ENCODE measurements at places on chromosomes 13 and 19.

DNA sequence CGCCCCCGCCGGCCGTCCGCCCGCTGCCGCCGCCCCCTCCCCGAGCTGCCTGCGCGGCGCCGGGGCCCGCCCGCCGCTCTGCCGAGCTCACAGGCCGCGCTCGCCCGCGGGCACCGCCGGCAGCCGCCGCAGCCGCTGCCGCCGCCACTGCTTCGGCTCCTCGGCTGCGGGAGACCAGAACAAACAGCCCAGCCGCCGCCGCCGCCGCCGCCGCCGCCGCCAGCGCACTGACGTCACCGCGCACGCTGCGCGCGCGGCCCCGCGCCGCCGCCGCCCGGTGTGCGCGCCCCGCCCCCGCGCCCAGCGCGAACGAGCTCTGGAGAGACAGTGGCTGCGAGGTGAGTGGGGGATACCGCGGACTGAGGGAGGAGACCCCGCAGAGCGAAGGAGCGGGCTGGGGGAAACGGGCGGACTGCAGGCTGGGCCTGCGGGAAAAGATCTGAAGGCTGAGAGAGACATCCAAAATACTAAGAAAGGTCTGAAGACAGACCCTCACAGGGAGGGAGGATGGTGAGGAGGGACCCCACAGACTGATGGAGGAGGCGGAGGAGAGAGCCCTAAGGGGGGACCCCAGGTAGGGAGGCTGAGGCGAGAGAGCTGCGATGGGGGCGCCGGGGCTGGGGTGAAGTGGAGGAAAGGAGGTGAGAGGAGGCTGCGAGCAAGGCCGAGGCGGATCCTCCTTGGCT is at the start of gene BRD4:
TSS of gene BRD4 (minus strand) at position 229 of the 686 bp plus-strand sequence. CDS start 59,440 bp downstream, outside the sequence.
- peak; percentile 77 for DNase-seq

DNA sequence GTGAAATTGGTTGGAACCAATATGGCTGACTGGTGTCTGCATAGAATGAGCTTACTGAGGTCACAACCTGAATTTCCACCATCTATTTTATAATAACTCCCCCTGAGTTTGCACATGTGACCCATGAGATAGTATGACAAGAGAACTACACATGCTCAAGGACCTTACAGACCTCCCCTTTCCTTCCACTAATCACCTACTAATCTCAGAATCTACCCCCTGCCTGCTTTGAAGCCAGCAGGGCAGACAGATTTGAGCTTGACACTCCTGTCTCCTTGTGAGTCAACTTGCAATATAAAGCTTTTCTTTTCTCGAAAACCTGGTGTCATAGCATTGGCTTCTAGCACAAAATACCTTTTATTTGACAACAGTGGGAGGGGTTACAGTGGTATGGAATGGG is 248.4 kb downstream of the RFC3 start:
- DNase-seq, result no peak

DNA sequence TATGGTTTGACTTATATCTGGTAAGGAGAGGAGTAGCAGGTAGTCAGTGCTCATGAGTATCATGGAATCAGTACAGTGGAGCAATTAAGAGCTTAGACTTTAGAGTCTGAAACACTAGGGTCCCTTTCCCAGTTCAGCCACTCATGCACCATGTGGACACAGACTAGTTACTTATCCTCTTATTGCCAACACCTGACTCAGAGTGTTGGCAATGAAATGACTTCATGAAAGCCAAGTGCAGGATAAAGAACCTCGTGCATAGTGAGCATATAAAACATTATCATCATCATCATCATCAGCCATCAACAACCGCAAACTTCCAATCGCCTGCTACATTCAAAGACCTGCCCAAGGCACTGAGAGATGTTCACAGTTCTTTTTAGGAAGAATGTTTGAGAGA is 164.2 kb downstream of the FOXO1 start:
- no peak for DNase-seq

DNA sequence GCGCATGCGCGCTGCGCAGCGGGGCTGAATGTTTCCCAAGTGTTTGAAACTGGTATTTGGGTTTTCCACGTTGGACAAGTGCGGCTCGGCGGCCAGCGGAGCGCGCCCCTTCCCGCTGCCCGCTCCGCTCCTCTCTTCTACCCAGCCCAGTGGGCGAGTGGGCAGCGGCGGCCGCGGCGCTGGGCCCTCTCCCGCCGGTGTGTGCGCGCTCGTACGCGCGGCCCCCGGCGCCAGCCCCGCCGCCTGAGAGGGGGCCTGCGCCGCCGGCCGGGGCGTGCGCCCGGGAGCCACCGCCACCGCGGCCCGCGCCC is at the start of gene ING1:
TSS of gene ING1 (plus strand) at position 59 of the 311 bp plus-strand sequence. CDS start 450 bp downstream, outside the sequence.
- no peak for DNase-seq

DNA sequence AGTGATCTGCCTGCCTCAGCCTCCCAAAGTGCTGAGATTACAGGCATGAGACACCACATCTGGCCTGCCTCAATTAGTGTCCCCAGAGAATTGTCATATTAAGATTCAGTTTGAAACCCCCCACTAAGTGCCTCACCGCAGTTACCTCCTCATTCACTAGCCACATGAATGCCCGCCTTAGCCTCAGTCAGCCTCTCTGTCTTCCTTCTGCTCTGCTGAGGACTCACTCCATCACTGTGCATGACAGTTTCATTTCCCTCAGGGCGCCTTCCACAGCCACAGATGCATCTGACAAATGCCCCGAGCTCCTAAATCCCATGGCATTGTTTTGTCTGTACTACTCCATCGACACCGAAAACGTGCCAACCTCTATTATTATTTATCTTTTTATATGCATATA is 23.3 kb downstream of the MIPEP start:
- DNase-seq, result no peak

- DNase-seq, result no peak
Observed at GRCh38 chr19:41866284-41866683, 6.2 kb downstream of the RPS19 start.

GRCh38 chr19:44905437-44906160 is at the start of gene APOE:
APOE (plus strand) TSS chr19:44905796; CDS start chr19:44906625, 829 bp downstream.
- no peak for DNase-seq

- DNase-seq, result no peak
Observed at GRCh38 chr19:1893791-1894190, 8.5 kb upstream of the ABHD17A start.

- DNase-seq, result no peak
Observed at GRCh38 chr13:45200701-45201232, at the start of gene KCTD4. KCTD4 (minus strand) TSS chr13:45201045; CDS start chr13:45194567, 6,478 bp downstream.

- DNase-seq, result no peak
Observed at GRCh38 chr19:58352760-58353671, at the start of gene A1BG. A1BG (minus strand) TSS chr19:58353492; CDS start chr19:58353437, 55 bp downstream.

DNA sequence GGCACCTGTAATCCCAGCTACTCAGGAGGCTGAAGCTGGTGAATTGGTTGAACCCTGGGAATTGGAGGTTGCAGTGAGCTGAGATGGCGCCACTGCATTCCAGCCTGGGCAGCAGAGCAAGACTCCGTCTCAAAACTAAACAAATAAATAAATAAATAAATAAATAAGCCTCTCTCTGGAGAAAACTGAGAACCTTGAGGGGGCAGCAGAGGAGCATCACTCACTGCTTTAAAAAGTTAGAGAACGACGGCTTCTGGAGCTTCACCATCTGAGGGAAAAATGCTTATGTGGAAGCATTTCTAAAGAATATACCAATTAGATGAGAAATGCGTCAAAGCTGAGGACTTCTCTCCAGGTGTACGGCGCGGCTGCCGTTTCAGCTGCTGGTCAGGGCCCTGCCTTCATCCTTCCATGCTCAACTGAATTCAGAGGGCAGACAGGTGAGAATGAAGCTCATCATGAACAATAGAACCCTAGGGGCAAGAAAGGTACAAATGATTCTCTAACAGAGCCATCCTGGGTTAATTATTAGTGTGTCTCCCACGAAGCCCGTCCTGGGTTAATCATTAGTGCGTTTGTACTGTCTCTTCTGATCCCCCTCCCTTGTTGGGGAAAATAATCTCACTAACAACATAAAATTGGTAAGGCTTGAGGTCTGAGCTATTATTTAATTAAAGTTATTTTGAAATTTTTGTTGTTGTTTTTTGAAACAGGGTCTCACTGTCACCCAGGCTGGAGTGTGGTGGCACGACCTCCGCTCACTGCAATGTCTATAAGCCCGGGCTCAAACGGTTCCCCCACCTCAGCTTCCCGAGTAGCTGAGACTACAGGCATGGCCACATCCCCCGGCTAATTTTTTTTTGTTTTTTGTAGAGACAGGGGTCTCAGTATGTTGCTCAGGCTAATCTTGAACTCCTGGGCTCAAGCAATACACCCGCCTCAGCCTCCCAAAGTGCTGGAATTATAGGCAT is 80.1 kb downstream of the IPO5 start:
- no peak for DNase-seq

DNA sequence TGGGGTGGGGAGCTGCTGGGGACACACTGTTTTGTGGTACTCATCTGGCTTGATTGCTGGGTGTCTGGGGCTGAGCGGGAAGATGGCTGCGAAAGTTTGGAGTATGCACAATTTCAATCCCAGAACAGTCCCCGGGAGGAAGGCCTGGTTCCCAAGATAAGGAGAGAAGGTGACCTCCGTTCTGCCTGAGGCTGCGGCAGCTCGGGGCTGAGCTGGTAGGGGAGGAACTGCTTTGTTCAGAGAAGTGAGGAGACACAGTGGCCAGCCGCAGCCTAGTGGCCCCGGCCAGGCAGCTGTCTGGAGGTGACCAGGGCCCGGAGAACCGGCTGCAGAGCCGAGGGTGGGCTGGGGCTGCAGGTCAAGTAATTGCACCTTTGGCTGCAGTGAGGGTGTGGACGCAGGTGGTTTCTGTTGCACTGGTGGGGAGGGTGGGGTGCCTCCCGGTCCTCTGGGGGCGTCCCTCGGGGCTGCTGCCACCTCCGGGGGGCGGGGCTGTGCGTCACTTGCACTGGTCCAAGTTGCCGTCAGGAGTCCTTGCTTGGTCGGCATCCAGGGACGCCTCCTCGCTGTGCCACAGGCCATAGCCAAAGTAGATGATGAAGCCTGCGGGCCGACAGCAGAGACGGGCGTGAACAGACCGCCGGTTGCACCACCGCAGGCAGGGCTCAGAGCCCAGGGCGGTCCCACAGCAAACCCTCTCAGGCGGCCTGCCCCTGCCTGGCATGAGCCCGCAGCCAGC is 81.3 kb downstream of the SLC7A1 start:
- DNase-seq, result no peak

GRCh38 chr19:30558793-30559192 is 186.6 kb downstream of the ZNF536 start:
- DNase-seq, result no peak

DNA sequence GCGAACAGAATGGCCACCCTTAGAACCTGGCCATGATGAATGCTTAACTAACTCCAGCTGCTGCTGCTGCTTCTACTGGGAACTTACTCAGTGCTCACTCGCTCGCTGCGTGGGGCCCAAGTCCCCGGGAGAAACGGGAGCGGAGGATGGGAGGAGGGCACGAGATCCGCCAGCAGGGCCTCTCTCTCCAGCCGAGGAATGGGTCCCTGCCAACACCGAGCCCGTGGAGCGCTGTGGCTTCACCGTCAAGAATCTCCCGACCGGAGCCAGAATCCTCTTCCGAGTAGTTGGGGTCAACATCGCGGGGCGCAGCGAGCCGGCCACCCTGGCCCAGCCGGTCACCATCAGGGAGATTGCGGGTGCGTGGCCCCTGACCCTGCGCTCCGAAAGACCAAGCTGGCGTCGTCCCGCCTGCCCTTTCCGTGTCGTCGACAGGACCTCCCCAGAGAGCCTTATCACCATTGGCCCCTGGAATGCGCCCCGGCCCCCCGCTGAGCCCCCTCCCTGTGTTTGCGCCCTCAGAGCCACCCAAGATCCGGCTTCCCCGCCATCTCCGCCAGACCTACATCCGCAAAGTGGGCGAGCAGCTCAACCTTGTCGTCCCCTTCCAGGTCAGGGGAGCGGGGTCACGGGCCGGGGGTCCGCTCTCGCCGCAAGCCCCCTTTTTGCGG is 17.8 kb upstream of the EMC10 start:
- no peak for DNase-seq

- no peak for DNase-seq
Observed at GRCh38 chr13:79662882-79663281, 181.9 kb downstream of the NDFIP2 start.

GRCh38 chr13:112452380-112453206 is 76.4 kb downstream of the SPACA7 start:
- no peak for DNase-seq
